NCI-H526 (cell line): ENCODE measurements at places on chromosomes 6 and 20.

DNA sequence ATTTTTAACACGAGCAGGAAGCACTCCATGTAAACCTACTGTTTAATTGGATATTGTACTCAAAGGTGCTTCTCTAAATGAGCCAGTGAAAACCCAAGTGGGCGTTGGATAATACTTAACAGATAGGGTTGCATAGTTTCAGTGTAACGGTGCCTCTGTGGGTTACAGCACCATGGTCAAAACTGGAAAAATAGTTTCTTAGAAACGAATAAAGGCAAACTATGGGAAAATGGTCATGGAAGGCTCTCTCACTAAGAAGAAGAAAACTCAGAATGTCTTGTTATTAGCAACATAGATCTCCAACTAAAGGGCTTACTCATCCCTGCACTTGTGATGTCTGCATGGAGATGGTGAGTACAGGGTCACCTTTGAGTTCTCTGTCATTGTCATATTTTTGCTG is 59.1 kb upstream of the NEDD9 start:
- no peak for DNase-seq

DNA sequence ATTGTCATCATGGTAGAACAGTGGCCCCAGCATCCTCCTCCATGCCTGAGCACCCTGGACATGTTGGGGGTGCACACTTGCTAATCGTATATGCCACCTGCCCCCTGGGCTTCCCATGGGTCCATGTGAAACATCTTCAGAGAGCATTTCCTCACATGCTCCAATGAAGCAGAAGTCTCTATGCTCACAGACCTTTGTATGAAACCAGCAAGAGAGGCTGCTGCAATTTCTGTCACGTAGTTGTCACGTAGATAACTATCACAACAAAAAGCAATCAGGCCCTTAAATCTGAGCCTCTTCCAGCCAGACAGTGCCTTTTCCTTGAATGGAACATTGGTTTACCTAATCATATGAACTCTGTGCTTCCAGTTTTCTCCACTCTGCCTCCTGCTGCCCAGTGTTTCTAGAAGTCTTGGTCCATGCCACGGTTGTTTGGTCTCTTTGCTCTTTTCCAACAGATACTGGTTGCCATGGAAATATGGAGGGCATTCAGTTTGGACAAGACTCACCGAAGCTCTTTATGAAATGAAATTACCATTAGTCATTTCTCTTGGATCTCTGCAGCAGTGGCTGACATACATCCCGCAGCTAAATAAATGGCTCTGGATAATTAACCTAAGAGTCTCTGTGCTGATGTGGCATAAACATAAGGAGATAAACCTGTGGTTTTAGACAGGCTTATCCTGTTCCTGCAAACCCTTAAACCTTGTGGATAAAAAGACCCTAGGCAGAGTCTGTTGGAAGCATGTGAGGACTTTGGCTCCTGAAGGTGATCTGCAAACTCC is 172.8 kb upstream of the SYNDIG1 start:
- DNase-seq = no peak

DNA sequence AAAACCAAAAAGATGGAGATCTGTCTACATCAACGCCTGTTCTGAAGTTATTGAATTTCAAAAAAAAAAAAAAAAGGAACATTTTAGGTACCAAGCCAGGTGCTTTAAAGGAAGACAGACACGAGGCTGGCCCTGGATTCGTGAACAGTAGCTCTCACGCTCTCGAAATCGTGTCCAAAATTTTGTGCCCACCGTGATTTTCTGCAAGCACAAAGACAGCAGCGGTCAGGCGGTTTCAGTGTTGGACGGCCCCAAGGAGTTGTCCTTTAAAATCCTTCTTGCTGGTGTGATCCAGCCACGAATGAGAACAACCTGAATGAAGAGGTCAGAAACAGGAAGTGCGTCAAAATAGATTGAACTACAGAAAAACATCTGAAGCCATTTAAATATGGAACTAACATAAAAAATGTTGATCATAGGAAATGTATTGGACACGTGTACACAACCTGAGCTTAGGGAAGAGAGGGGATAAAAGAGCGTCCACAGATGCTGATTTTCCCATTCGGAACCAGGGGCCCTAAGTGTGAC is 78.2 kb downstream of the THBS2 start:
- DNase-seq = no peak

GRCh38 chr6:46290421-46291274 is 119.9 kb upstream of the ENPP5 start:
- DNase-seq = no peak

DNA sequence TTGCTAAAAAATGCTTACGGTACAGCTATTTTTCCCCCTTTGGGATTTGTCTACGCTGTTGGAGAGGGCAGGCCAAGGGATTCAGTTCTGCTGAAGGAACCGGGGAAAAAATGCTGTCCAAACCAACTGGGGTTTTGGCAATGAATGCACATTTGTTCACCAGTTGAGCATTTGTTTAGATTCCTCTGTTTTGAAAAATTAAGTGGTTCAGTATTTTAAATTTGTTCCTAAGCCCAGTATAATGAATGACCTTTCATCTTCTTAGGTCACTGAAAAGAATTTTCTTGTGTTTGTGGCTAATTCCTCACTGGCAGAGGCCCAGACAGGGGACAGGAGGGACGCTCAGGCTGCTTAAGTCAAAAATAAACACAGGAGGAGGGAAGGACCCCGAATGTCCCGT is 10.8 kb upstream of the EYA2 start:
- DNase-seq = no peak

GRCh38 chr6:43450699-43451131 is 4.6 kb downstream of the DLK2 start:
- DNase-seq = no peak

GRCh38 chr6:2885967-2886735 is 17.0 kb downstream of the SERPINB9 start:
- DNase-seq = peak; percentile 87

DNA sequence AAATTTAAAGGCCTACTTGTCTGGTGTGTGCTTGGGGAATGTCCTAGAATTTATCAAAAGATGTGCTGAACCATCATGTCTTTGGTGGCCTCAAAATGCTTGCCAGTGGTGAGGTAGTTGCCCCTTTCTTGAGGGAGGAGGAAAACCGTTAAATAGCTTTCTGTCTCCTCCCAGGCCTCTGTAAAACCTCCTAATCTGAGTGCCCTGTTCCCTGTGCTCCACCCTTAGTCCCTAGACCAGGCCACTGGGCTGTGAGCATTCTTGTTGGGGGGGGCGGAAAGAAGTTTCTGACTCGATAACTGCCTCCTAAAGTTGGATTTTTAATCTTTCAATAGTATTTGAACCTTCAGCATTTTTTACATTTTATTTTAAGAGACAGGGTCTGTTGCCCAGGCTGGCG is 23.1 kb downstream of the JARID2 start:
- no peak for DNase-seq

- no peak for DNase-seq
Observed at GRCh38 chr6:148325316-148326068, 17.1 kb upstream of the SASH1 start.

DNA sequence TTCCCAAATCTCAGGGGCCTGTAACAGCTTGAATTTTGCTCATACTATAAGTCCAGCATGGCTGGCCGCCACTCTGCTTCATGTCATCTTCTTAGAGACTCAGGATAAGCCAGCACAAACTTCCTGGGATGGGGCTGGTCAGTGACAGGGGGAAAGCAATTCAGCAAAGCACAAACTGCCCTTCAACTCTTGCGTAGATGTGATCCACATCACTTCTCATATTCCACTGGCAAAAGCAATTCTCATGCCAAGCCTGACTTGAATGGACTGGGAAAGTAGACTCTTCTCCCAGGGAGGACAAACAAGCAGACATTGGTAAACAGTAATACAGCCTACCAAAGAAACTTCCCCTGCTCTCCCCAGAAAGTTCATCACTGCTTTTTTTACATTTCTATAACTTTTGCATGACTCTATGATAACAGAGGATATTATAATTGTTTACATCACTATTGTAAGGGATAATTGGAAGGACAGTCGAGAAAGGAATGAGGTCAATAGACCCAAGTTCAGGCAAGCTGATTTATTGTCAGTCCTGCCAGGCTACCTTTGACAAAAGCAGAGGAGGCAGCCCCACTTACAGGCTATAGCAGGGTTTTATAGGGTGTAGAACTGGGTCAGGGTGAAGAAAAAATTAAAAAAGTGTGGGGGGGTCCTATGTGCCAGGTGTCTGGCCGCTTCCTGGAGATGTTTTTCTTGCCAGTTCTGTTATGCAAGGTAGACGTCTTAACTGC is 37.4 kb downstream of the RBM24 start:
- no peak for DNase-seq

DNA sequence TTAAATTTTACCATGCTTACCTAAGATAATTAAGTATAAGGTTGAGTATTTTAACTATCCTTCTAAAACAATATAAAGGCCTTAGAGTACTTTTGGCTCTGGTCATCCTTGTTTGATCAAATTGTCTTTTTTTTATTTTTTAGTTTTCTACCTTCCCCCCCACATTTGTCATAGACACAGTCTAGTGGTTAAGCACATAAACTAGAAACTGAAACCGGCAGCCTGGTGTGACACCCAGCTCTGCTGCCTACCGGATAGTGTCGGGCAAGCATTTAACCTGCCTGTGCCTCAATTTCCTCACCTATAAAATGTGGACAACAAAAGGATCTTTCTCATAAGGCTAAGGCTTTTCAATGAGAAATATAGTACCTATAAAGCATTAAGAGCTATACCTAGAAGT is 21.6 kb upstream of the TULP4 start:
- DNase-seq = no peak

GRCh38 chr20:58454460-58454859 is 60.7 kb downstream of the APCDD1L start:
- no peak for DNase-seq

GRCh38 chr6:91566467-91566866 is 979.6 kb upstream of the MAP3K7 start:
- DNase-seq = no peak

- DNase-seq = no peak
Observed at GRCh38 chr6:7919871-7920270, 9.3 kb upstream of the TXNDC5 start.

GRCh38 chr20:47466704-47467459 is 34.8 kb upstream of the NCOA3 start:
- no peak for DNase-seq

DNA sequence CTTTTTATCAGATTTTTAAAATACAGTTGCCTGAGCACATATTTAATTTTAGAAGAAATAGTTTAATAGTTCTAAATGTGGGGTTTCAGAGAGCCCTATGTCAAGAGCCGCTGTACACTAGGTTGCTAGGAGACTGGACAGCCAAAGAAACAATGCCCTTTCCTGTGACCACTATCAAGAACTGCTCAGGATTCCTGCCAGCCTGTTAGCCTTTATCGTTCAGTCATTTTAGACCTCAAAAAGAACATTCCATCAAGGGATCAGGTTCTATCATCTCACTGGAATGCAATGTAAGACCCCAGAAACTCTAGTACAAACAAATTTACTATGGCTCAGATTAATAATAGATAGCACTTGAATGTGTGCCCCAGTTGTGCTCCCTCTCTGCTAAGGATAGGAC is 181.2 kb upstream of the CCN2 start:
- DNase-seq = no peak

DNA sequence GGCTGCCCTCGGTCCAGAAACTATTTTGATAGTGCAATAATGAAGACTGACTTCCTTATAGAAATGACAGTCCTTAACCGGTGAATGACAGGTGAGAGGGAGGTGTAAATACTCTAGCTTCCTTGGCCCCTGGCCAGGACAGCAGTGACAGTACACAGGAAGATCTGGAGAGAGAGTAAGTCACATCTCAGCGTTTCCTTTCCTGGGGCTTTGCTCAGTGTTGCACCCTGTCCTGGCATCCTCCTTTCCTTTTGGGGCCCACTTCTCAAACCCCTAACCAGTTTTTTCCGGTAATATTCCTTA is 336.9 kb downstream of the CD83 start:
- DNase-seq = no peak

GRCh38 chr6:3654898-3655297 is 96.6 kb downstream of the PXDC1 start:
- no peak for DNase-seq

GRCh38 chr20:2602746-2603145 is 49.7 kb upstream of the NOP56 start:
- DNase-seq = no peak

DNA sequence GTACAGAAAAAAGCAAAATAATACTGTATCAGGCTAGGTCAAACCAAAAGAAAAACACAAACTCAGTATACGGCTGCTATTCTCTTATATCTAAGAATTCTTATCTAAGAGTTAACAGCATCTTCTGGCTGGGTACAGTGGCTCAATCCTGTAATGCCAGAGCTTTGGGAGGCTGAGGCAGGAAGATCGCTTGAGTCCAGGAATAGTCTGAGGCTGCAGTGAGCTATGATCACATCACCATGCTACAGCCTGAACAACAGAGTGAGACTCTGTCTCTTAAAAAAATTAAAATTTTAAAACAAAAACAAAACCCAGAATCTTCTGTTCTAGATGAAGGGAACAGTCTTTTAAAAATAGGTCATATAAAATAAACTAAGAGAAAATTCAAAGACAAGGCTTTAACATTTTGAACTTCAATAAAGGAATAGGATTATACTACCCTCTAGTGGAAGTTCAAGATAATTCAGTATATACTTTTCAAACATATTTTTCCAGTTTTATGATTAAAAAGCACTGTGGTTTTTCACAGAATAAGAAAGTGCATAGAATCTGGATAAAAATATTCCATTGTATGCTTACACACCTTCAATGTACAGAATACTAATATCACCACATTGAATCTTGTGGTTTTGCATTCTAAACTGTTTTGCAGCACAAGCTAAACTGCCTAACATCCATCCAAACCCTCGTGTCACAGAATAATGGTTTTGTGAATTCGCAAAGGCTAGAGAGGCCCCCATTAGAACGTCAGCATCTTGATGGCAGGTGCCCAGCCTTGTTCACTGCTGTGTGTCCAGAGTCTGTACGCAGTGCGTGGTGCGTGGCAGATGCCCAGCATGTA is 39.3 kb downstream of the DTNBP1 start:
- DNase-seq = peak; percentile 31

DNA sequence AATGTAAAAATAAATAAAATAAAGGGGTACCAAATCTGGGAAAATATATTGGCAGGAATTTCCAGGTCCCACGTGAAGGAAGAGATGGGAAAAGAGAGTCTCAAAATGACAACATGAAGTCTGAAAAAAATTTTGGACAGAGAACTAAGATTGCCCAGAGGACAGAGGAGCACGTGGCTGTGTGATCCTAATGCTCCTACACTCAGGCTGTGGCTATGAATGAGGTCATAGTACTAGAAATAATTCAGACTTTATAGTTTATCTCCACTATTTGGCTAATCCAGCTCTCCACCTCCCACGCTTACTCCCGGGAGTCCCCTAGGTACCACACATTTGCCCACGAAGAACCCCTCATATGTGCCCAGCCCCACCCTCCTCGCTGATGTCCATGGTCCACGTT is 42.8 kb upstream of the STMND1 start:
- no peak for DNase-seq
